ENCODE measurements at places on chromosomes 13 and 19.

DNA sequence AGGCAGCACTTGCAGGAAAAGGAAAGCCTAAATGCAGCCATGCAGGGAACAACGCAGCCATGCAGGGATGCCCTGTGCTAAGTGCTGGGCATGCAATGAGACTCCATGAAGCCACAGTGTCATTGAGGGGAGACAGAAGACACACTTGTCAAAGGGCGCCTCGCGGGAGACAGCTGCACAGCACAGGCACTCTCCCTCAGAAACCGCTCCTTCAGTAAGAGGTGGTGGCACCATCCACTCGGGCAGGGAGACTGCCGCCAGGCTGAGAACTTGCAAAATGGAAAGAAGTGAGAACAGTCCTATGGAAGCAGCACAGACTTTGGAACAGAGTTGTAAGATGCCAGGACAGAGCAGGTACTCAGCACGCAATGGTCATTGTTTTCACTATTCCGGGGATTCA lies 51.1 kb downstream of the GGACT start:
- DNase-seq, result no peak

DNA sequence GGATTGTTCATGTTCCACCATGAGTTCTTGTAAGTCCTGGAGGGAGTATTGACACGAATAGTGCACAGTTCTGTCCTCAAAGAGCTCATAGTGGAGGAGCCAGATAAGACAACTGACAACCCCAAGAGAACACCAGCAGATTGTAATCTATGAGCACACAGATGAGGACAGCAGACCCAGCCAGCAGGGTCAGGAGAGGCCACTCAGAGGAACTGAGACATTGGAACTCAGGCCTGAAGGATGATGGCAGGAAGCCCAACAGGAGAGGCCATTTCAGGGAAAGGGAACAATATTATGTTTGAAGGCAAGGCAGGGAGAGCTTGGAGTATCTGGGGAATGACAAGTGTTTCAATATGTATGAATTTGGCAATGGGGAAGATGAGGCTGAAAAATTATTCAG lies 63.7 kb upstream of the IPO5 start:
- no peak for DNase-seq

GRCh38 chr13:34777089-34777913 lies 164.8 kb upstream of the NBEA start:
- DNase-seq, result no peak

DNA sequence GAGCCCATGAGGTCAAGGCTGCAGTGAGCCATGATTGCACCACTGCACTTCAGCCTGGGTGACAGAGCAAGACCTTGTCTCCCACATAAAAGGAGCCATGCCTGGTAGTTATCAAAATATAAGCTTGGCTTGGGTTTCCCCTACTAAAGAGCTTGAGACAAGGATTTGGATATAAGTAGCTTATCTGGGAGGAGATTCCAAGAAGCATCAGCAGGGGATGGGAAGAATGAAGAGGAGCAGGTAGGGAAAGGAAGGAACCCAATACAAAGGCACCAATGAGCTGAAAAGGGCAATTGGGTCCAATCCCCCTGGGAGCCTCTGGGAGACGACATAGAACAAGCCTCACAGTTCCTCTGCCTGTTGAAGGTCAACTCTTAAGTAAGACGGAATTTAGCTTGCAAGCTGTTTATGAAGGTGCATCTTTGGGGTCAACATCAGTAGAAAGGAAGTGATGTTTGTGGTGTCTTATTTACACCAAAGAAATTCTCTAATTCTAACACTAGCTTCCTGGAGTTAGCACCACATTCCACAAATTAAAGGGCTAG lies 7.4 kb upstream of the CLEC4G start:
- DNase-seq, result no peak

DNA sequence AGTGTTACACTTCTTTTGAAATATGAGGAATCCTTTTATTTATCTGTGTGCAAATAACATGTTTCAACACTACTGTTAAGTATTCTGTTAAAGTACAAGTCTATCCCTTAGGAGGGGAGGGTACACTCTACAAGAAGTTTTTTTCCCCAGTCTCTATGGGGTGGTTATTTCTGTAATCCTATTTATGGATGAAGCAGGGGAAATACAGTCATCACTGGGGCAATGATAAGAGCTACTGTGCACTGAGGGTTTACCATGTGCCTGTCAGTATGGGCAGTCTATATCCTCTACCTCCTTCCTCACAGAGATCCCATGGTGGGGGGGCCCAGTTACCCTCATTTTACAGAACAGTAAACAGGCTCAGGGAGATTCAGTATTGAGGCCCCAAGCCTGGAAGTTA lies 16.6 kb upstream of the TRIM13 start:
- DNase-seq, result no peak

GRCh38 chr13:74145249-74145975 lies 11.2 kb upstream of the KLF12 start:
- no peak for DNase-seq

- DNase-seq, result no peak
Measured at GRCh38 chr13:79121286-79121685, 284.8 kb downstream of the RBM26 start.

GRCh38 chr13:24381541-24382265 lies 72.3 kb downstream of the C1QTNF9 start:
- peak; percentile 17 for DNase-seq

Data from GOT3 (cell line).